ENCODE measurements at places on chromosomes 4 and X.

- DNase-seq: no peak
Measured at GRCh38 chr4:41985151-41985550, 3.6 kb downstream of the DCAF4L1 start.

GRCh38 chrX:139642241-139642927 is 65.6 kb downstream of the MCF2 start:
- no peak for DNase-seq

GRCh38 chr4:131459430-131460101 is 1689.5 kb upstream of the PCDH10 start:
- DNase-seq: no peak

DNA sequence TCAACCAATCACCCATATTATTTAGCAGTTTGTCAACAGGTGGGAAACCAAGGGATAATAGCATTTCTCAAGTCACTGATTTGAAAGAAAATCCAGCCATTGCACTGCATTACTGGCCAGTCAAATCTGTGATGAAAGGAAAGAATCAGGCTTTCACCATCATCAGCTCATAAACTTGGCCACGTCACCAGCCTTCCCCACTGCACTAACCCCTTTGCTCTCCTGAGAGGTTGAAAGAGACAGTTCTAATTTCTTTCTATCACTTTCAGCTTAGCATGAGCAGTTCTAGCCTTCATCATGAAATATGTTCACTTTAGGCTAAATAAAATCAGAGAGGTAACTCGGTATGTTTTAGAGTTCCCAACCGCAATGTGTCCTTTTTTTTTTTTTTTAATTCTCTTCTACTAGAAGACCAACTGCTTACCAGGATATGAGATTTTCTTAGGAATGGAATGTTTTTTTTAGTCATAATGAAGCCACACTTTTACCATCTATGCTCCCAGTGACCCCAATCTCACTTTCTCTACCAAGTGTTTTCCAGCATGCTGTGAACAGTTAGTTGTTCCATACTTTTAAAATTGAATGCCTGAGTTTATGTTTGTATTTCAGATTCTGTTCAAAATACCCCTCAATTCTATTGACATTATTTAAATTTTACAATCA is 55.7 kb upstream of the SLC7A11 start:
- no peak for DNase-seq

GRCh38 chrX:39577985-39578869 is 519.5 kb downstream of the BCOR start:
- peak; percentile 24 for DNase-seq

- DNase-seq: no peak
Measured at GRCh38 chr4:16006771-16007446, 43.9 kb upstream of the FGFBP2 start.

All from M059J (cell line).